Stimulated activated naive B cell treated with anti-CD40 and anti-IgM and Interleukin-4, amounts not matched to agents 10 μg/mL and 1 μg/mL and 100 μg/mL, for 72 hours (primary cell): ENCODE measurements at places on chromosomes 11 and 22.

DNA sequence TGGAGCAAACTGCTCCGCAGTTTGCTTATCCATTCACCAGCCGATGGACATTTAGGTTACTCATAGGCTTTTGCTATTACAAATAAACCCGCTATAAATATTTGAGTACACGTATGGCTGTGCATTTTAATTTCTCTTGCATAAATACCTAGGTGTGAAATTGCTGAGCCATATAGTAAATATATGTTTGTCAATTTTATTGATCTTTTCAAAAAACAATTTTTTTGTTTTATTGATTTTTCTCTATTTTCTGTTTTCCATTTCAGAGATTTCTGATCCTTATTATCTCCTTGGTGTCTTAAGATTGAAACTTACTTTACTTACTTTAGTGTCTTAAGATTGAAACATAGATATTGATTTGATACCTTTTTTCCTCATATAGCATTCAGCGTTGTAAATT lies 4.5 kb downstream of the ZNF74 start:
- no peak for DNase-seq

GRCh38 chr22:26768952-26769351 lies 111.6 kb downstream of the MIAT start:
- DNase-seq = no peak

DNA sequence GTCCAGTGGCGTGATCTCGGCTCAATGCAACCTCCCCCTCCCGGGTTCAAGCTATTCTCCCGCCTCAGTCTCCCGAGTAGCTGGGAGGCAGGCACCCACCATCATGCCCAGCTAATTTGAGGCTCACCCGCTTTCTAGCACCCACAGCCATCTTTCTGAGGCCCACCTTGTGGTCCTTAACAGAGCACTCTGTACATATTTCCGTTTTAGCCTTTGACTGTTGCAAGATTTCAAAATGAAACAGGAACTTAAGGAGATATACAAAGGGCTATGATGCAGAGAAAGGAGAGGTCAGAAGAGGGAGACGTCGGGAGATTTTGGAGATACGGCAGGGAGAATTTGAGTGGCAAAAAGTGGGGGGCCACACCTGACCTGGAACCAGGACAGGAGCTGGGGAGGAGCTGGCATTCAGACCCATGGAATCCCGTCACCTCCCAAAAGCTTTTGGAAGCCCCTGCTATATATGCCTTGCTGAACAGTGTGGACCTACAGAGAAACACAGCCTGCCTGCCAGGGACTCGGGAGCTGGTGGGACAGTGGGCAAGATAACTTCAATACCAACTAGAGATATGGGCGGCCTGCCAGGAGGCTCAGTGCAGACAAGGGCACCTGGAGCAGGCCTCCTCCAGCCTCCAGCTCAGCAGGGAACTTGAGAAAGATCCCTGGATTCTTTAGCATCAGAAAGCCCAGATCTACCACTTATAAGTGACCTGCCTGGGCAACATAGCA lies 8.0 kb upstream of the CLCF1 start:
- DNase-seq = no peak

- no peak for DNase-seq
These were observed 17.1 kb downstream of the CRELD2 start for GRCh38 chr22:49935561-49935960.

- DNase-seq = no peak
These were observed 424.1 kb upstream of the TENM4 start for GRCh38 chr11:79864882-79865281.

- no peak for DNase-seq
These were observed 231.1 kb downstream of the SWAP70 start for GRCh38 chr11:9895006-9895405.

- no peak for DNase-seq
These were observed 27.1 kb downstream of the PDGFD start for GRCh38 chr11:104136861-104137260.

- DNase-seq = no peak
These were observed 68.9 kb downstream of the C11orf58 start for GRCh38 chr11:16807306-16807705.
